ENCODE measurements at places on chromosomes 5 and 9.
A peak's percentile ranks its signal among the peaks of the same experiment; 100 is the strongest.

GRCh38 chr5:74352256-74352655, 288.3 kb downstream of the ENC1 start:
- DNase-seq = no peak

DNA sequence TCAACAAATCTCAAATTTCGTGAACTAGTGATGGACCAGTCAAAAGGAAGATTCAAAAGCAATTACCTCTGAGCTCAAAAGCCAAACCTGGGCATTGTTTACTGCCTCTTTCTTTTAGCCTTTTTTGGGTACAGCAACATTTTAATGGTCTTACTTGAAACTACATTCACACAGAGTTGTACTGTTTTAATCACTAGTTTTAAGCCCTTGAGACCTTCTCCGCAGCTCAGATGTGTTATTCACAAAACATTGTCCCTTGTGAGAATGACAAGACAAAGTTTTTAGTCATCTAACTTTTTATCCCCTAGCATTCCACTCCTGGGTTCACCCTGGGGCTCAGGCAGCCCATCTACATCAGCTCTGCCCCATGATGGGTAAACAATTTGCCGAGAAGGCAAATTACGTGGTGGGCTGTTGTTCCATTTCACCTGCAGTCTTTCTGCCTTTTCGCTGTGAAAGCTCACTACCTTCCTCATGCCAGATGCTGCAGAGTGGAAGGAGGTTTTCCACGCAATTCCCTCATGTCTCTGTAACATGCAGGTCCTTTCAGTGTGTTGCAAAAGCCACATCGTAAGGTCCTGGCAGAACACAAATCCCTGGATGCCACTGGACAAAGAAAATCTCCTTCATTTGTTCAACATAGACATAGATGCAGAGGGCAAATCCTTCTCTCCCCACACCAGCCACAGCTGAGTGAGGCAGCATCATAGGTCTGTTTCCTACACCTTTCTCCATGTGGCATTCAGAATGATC, 175.7 kb downstream of the EBF1 start:
- DNase-seq = no peak

GRCh38 chr5:64765804-64766504, 2.5 kb downstream of the SREK1IP1 start:
- no peak for DNase-seq

GRCh38 chr9:77013206-77013931, 6.1 kb upstream of the FOXB2 start:
- DNase-seq = no peak

DNA sequence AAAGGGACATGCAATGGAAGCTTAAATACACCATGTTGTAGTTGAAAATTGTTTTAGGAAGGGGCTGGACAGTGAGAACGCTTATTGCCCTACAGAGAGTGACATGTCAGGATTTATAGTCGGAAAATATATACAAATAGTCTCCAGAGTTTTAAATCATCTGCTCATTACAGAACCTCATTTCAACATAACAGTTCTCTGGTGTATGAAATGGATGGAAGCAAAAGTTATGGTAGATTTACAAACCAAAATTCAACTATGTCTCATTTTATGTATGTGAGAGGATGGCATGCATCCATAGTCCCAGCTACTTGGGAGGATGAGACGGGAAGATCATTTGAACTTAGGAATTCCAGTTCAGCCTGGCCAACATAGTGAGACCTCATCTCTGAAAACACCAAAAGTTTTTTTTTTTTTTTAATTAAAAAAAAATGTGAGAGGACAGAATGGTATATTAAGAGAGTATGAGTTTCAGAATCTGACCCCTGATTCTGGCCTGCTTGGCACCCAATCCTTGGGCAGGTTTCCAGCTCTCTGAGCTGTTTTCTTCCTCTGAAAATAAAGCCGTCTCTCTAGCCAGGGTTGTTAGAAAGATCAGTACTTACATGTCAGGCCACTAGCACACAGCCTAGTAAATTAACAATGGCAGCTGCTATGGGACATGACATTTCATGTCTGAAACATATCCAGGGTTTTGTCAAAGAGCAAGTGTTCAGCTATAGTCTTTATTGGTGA, 40.1 kb downstream of the IQGAP2 start:
- DNase-seq = no peak

GRCh38 chr9:98575379-98576346, 133.1 kb downstream of the GABBR2 start:
- no peak for DNase-seq

DNA sequence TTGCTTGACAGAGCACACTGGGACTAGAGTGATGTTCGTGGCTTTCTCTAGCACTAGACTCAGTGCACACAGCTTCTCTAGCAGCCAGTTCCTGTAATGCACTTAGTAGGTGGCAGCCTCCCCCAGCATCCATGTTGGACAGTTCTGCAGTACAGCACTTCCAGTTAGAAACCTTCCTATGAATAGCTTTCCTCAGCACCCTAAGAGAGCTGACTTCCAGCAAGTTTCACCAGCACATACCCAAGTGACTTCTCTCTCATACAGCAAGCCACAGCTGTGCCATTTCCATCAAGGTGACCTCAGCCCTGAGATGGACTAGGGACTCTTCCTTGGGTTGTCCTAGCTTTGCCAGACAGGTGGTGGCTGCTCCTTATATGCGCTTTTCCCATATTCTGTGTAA, 60.4 kb downstream of the PJA2 start:
- no peak for DNase-seq

DNA sequence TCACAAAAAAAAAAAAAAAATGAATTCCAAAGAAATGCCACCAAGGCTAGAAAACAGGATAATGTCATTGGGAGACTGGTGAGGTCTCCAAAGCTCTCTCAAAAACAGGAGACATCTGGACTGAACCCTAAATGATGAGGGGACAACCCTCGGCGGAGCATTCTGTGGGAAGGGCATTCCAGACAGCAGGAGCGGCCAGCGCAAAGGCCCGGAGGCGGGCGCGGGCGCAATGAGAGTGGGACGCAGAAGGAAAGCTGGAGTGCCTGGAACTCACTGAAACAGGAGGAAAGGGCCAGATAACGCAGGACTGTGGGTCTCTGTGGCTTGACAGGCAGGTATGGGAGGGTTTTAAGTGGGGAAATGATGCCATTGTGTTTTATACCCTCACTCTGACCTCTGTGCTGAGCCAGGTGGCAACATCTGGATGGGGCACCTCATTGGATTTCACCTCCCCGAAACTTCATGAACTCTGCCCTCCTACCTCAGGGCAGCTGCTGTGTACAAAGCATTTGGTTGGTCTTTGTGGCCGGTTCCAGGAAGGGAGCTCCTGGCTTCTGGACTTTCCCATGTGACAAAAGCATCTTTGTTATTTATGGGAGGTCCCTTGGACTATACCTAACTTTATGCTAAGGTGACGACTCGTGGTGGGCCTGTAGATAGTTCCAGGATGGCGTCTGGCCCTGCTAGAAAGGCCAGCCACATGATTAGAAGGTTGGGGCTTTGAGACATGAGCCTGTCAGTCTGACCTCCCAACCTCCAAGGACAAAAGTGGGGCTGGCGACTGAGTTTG, 11.5 kb upstream of the MAPK9 start:
- no peak for DNase-seq

- DNase-seq = peak; percentile 28
These were observed 2.9 kb downstream of the WDR38 start for GRCh38 chr9:124855944-124856765.

- DNase-seq = peak; percentile 37
These were observed 86.1 kb downstream of the ZNF354C start for GRCh38 chr5:179146277-179146676.
